ENCODE measurements at places on chromosomes 13 and 19.
A peak's percentile ranks its signal among the peaks of the same experiment; 100 is the strongest.

- DNase-seq: peak; percentile 31
Measured at GRCh38 chr19:48806518-48806817, 4.4 kb downstream of the BCAT2 start.

GRCh38 chr13:26563713-26564112 is 6.2 kb downstream of the WASF3 start:
- DNase-seq: no peak

DNA sequence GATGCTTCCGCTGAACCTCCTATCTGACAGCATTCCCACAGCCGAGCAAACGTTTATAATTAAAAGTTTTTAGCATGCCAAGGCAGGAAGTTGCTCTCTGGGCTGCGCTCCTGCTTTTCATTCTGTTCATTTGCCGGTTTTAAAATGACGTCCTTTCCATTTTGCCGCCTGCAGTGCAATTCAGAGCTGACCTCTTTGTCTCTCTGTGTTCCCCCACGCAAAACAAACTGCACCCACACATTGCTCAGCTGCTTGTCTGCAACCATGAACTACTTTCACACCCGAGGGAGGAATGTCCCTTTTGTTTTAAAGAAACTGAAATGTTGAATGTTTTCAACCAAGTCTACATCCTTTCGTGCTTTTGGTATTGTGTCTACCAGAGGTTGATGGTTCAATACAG is 416.5 kb downstream of the EFNB2 start:
- no peak for DNase-seq

DNA sequence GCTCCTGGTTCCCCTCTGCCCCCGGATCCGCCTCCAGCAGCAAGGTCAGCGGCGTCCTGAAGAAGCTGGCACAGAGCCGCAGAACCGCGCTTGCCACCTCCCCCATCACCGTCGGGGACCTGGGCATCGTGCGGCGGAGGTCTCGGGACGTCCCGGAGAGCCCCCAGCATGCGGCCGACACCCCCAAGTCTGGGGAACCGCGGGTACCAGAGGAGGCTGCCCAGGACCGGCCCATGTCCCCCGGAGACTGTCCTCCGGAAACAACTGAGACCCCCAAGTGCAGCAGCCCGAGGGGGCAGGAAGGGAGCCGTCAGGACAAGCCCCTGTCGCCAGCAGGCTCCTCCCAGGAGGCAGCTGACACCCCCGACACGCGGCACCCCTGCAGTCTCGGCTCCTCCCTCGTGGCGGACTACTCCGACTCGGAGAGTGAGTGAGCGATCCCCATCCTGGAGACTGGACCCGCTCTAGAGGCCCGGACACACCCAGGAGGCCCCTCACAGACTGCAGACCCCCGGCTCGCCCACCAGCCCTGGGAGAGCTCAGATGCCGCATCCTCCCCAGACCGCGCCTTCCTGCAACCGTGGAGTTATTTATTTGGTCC is 1.6 kb upstream of the MRI1 start:
- DNase-seq: no peak

DNA sequence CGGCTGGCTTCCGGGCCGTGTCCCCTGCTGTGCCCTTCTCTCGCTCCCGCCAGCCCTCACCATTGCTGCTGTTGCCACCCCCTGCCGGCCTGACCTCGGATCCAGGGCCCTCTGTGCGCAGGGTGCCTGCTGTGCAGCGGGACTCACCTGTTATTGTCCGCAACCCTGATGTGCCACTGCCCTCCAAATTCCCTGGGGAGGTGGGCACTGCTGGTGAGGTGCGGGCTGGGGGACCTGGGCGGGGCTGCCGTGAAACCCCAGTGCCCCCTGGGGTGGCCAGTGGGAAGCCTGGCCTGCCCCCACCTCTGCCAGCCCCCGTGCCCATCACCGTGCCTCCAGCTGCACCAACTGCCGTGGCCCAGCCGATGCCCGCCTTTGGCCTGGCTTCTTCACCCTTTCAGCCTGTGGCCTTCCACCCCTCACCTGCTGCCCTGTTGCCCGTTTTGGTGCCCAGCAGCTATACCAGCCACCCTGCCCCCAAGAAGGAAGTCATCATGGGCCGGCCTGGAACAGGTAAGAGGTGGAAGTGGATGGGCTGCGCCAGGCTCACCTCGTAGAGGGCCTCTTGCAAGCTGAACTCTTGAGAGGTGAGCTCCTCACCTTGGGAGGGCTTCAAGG is 5.1 kb downstream of the CIC start:
- no peak for DNase-seq

DNA sequence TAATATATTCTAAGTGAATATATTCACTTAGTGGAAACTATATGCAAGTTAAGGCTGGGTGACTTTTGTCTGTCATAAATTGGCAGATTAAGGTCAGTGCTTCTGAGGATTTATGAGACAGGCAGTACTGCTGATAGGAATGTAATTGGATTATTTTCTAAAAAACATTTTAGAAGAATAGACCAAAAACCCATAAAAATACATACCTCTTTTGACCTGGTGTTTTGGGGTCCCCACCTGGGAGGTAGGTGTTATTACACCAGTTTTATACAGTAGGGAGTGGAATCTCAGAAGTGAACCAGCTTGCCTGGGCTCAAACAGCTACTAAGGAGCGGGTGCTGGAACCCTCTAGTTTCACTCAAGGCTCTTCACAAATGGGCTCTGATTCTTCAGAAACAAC is 25.3 kb downstream of the COG3 start:
- DNase-seq: no peak

DNA sequence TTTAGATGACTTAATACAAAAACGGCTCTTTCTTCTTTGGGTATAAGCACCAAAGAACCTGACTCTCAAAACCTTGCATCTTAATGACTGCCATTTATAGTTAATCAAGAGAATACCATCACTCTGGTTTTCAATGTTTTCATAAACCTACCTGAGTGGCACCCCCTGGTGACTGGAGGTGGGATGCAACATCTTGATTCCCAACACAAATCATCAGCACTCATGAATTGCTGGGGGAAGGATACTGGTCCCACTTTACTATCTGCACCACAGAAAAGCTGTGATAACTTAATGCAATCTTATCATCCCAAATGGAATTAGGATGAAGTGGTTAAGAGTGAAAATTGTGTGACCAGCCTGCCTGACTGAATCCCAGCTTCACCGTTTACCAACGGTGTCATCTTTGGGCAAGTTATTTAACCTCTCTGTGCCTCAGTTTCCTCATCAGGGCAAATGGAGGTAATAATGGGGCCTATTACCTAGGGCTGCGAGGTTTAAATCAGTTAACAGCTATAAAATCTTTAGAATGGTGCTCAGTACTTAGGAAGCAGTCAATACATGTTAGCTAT is 366.4 kb downstream of the KLF12 start:
- DNase-seq: no peak

DNA sequence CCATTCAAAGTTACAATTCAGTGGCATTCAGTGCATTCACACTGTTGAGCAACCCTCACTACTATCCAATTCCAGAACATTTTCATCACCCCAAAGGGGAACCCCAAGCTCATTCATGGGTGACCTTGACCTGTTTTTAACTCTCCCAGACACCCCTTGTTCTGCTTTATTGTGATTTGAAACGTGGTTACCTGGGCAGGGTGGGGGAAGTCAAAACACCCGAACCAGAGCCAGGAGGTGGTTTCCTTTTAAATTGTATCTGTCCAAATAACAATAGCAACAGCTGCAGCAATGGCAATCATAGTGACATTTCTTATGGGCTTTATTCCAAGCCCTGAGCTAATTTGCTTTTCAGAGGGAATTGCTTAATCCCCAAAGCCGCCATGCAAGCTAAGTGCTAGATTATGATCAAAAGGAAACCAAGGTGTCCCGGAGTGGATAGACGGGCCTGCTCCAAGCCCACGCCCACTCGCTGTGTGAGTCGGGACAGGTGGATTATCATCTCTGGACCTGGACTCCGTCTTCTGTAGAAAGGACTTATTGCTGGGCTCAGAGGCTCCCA is 6.1 kb downstream of the PTGIR start:
- DNase-seq: no peak

DNA sequence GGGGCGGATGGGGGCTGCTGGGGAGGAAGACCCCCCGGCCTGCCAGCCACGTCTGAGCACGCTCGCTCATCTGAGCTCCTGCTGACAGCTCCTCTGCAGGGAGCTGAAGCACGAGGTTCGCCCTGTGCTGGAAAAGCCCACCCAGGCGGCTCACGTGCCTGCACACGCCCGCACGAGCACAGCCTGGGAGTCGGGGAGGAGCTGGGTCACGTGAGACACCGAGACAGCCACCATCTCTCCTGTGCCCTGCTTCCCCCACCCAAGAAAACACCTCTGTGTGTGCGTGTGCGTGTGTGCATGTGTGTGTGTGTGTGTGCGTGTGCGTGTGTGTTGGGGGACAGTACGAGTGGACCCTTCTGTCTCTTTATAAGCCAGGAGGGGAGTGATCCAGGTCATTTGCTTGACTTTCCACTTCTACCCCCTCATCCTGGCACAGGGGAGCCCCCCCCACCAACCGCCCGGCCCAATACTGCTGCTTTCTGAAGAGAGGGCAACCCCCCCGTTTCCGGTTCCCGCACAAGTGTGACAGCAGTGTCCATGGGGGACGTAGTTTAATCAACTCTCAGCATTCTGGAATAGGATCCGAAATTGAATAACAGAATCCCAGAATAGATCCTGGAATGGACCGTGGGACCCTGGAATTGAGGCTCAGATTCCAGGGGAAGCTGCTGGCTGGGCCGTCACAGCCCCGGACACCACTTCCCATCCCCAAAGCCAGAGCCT is 42.5 kb downstream of the CELF5 start:
- no peak for DNase-seq

DNA sequence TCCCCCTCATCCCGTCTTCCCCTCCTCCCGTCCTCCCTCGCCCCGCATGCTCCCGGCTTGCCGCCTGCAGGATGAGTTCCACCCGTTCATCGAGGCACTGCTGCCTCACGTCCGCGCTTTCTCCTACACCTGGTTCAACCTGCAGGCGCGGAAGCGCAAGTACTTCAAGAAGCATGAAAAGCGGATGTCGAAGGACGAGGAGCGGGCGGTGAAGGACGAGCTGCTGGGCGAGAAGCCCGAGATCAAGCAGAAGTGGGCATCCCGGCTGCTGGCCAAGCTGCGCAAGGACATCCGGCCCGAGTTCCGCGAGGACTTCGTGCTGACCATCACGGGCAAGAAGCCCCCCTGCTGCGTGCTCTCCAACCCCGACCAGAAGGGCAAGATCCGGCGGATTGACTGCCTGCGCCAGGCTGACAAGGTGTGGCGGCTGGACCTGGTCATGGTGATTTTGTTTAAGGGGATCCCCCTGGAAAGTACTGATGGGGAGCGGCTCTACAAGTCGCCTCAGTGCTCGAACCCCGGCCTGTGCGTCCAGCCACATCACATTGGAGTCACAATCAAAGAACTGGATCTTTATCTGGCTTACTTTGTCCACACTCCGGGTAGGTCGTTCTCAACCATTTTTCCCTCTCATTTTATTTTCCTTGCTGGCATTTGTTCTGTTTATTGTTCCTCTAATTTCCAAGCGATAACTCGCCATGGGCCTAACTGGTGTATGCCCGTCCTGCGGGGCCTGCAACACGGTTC is 29.8 kb downstream of the NFIX start:
- no peak for DNase-seq

DNA sequence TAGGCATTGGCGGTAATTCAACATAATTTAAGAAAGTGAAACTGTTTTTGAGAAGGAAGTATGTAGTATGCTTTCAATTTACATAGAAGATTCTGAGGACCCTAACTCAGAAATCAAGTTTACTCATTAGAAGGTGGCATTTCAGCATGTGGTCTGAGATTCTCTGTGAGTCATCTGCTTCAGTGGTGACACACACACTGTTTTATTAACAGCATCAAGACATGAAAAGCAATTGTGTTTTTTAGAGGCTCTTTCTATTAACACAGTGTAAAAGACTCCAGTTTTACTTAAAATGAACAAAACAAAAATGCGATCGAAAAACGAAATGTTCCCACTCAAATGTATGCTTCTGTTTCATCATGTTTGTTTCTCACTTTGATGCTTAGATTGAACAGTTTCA is 802.1 kb upstream of the SLITRK6 start:
- no peak for DNase-seq

- DNase-seq: no peak
Measured at GRCh38 chr13:70812481-70812880, 704.2 kb upstream of the KLHL1 start.

GRCh38 chr13:28585561-28585960 is 73.4 kb upstream of the POMP start:
- DNase-seq: no peak

- DNase-seq: no peak
Measured at GRCh38 chr13:25032160-25032559, 63.8 kb upstream of the PABPC3 start.

DNA sequence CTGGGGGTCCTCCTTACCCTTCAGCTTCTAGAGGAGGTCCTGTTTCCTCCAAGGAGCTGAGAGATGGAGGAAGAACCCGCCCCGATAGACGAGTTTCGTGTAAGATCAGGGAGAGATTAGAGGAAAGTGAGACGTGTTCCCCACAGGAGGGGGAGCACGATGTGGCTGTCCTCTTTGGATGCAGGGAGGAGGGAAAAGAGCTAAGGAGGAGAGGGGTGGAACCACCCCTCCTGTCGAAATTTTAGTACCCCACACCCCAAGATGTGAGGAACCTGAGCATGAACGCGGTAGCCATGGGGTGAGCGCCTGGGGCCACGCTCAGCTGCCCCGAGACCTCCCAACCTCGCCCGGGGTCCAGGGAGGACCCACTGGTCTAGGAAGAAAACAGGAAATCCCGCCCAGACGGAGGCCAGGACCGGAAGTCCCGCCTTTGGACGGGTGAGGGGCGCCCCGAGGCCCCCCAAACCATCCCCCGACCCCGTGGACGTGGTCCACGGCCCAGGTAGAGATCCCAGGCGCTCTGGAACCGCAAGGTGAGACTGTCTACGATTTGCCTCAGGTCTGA is 1.2 kb downstream of the AKT1S1 start:
- DNase-seq: peak; percentile 77

DNA sequence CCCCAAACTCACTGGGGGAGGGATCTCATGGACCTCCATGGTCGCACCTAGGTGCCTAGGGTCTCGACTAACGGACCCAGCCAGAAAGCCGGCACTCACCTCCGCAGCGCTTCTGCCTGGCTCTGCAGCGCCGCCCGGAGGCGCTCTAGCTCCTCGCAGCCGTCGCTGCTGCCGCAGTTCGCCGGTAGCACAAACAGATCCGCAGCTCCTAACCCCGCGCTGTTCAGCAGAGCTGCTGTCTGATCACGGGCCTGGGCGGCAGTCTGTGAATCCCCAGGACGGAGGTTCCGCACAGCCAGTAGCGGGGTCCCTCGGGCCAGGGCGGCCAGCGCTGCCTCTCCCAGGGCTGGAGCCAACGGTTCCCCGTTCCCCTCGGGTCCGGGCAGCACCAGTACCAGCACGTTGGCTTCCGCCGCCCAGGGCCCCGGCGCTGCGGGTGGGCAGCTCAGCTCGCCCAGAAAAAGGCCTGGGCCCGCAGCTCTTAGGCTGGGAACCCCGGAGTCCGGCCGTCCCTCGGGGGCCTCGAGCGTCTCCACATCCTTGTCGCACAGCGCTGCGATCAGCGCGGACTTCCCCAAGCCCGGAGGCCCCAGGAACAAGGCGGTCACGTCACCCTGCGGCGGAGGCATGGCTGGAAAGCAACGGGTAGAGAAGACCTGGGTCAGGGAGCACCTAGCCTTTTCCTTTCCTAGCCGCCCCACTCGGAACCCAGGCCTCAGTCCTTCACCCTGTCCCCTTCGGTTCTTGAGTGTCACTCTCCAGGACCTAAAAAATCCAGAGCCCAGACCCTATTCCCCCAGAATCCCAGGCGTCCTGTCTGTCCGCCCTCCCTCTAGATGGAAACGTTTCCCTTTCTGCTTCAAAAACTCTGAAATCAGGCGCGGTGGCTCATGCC is 977 bp downstream of the IRGQ start:
- DNase-seq: peak; percentile 67

- DNase-seq: no peak
Measured at GRCh38 chr19:33274663-33275558, 27.4 kb downstream of the CEBPA start.

GRCh38 chr19:48511800-48512503 is at the start of gene LMTK3:
Gene LMTK3, minus strand, starts transcription at chr19:48511835. Its CDS starts 259 bp downstream, at chr19:48511576.
- DNase-seq: peak; percentile 53

Data from NCI-H446 (cell line).